ENCODE measurements at places on chromosomes 13 and 19. TPM values are rescaled to one million over a fixed set of nuclear protein-coding genes. Genes with fewer than 3 reads are reported as not detected.

Gene VSTM2B
- polyA plus RNA-seq, result not detected

Gene SCN1B
- 0.08 TPM for polyA plus RNA-seq

Gene FPR1
- not detected for polyA plus RNA-seq

Gene VSIG10L
- 0.21 TPM for polyA plus RNA-seq

Gene CBLC
- polyA plus RNA-seq, result not detected

Gene FSD1
- 4.0 TPM for polyA plus RNA-seq

Gene WDR88
- 0.19 TPM for polyA plus RNA-seq

Gene SPACA4
- not detected for polyA plus RNA-seq

Gene KLHL26
- polyA plus RNA-seq, result 8.1 TPM

Gene CLEC17A
- polyA plus RNA-seq, result 47.6 TPM

Gene IRGC
- polyA plus RNA-seq, result not detected

Gene SLAIN1
- polyA plus RNA-seq, result 12.3 TPM

Gene FGF14
- 0.21 TPM for polyA plus RNA-seq

Gene PSPN
- polyA plus RNA-seq, result 1.2 TPM

Gene DCT
- not detected for polyA plus RNA-seq

Gene RTBDN
- polyA plus RNA-seq, result not detected

Gene ZNF440
- polyA plus RNA-seq, result 2.8 TPM

Gene ZNF491
- 0.51 TPM for polyA plus RNA-seq

Gene PEG3
- not detected for polyA plus RNA-seq

Gene IL11
- not detected for polyA plus RNA-seq

Gene FFAR1
- 0.09 TPM for polyA plus RNA-seq

Gene RDH8
- polyA plus RNA-seq, result not detected

Gene KLK2
- polyA plus RNA-seq, result 1.6 TPM

Gene BEST2
- not detected for polyA plus RNA-seq

Gene MBNL2
- polyA plus RNA-seq, result 9.6 TPM

Gene ZNF823
- 4.4 TPM for polyA plus RNA-seq

Gene SETDB2
- 6.8 TPM for polyA plus RNA-seq

Gene OR7A5
- not detected for polyA plus RNA-seq

Gene PSG7
- polyA plus RNA-seq, result not detected

Gene ZNF470
- 0.58 TPM for polyA plus RNA-seq

Gene COL4A1
- 0.07 TPM for polyA plus RNA-seq

Gene PRR36
- not detected for polyA plus RNA-seq

Gene MIA
- 3.3 TPM for polyA plus RNA-seq

Gene CDC42EP5
- polyA plus RNA-seq, result not detected

Gene LYL1
- polyA plus RNA-seq, result 3.1 TPM

Gene LGI4
- not detected for polyA plus RNA-seq

Gene FUT3
- not detected for polyA plus RNA-seq

Gene CCDC61
- 1.7 TPM for polyA plus RNA-seq

Gene FXYD7
- not detected for polyA plus RNA-seq

Gene CLEC4G
- not detected for polyA plus RNA-seq

Gene ZNF563
- polyA plus RNA-seq, result 5.3 TPM

Gene MEIS3
- not detected for polyA plus RNA-seq

Gene NLRP11
- polyA plus RNA-seq, result 0.09 TPM

Gene TNFSF9
- polyA plus RNA-seq, result 21.5 TPM

Gene ZNF99
- polyA plus RNA-seq, result not detected

Gene MIPEP
- 56.2 TPM for polyA plus RNA-seq

Gene ZNF69
- polyA plus RNA-seq, result 0.75 TPM

Gene ZNF763
- 0.78 TPM for polyA plus RNA-seq

Gene PALM3
- not detected for polyA plus RNA-seq

Gene PLPPR2
- 2.1 TPM for polyA plus RNA-seq

Gene ZNF420
- polyA plus RNA-seq, result 11.4 TPM

Gene CPB2
- polyA plus RNA-seq, result 0.56 TPM

Gene CEACAM16
- not detected for polyA plus RNA-seq

Gene SMIM24
- 0.47 TPM for polyA plus RNA-seq

Gene SELENOV
- not detected for polyA plus RNA-seq

Gene NUP58
- 38.9 TPM for polyA plus RNA-seq

Measured in GM12878 (cell line).